ENCODE measurements at places on chromosomes 1 and 21.

DNA sequence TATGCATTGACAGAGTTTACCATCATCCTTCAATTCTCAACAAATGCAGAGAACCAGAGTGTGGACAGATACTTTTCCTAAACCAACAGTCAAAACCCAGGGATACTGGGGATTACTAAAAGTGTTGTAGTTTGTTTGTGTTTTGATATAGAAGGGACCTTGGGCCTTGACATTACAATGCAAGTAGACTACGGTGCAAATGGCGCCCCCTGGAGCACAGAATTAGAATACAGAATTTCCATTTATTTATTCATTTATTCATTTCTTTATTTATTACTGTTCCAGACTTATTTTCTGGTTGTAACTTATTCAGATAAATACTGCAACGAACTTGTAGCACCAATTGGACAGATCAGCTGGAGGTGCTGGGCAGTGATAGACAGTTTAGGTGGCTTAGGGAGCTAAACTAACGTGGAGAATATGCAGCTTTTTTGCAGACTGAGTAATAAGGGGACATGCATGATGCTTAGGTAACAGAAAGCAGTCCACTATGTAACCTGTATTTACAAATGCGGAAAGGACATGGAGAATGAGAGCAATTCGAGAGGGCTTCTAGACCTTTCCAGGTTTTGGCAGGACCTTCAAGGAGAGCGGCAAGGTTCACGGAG is 42.6 kb downstream of the KIRREL1 start:
- DNase-seq, result no peak

DNA sequence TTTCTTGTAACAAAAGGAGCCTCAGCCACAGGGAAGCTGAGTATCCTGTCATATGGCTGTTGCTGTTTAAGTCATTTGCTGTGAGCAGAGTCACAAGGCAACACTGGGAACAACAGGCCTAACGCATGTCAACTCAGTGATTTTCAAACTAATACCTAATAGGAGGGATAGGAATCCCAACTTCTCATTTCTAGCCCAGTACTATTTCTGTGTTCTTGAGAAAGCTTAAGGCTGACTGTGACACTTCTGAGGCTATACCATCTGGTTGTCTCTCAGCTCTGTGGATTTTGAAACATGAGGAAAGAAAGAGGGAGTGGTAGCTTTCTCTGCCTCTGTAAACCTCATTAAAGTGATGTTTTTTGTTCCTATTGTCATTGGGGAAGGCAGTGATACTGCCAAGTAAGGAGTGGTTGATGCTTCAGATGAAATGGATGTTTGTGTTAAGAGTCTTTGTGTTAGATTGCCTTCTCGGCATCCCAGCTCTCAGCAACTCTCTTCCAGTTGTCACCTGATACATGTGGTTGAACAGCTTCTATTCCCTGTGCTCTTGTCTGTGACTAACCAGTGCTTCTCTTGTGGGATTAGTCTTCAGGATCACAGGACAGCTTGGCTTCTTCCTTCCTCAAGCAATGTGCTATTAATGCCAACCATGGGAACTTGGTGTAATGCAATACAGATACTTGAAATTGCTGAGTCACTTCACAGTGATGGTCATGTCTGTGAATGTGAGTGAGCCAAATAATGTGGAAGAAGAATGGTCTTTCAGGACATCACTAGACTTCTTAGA is 166.8 kb upstream of the IVNS1ABP start:
- no peak for DNase-seq

DNA sequence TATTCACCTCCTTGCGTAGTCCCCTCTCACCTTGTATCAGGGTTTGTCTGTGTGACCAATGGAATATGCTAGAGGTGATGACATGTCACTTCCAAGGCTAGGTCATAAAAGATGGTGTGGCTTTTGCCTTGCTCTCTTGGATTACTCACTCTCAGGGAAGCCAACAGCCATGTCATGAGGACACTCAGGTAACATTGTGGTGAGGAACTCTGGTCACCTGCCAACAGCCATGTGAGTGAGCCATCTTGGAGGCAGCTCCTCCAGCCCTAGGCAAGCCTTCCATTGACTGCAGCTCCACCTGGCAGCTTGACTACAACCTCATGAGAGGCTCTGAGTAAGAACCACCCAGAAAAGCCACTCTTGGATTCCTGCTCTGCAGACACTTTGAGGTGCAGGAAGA is 11.0 kb upstream of the HEYL start:
- DNase-seq, result no peak

DNA sequence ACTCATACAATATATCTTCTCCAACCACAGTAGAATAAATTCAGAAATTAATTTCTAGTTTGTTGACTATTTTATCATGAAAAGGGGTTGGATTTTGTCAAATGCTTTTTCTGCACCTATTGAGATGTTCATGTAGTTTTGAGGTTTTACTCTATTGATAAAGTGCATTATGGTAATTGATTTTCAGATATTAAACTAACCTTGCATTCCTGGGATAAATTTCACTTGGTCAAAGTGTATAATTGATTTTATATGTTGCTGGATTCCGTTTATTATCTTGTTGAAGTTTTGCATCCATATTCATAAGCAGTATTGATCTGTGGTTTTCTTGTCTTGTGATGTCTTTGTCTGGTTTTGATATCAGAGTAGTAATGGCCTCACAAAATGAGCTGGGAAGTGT is 34.4 kb upstream of the HYI start:
- DNase-seq, result no peak

- DNase-seq, result no peak
Measured at GRCh38 chr1:4978660-4979390, 324.4 kb downstream of the AJAP1 start.

- DNase-seq, result no peak
Measured at GRCh38 chr21:25422610-25423608, 184.4 kb downstream of the MRPL39 start.
